Activated T-cell treated with anti-CD3 and anti-CD28 coated beads for 4 hours (primary cell): ENCODE measurements at places on chromosomes 1 and 21.

DNA sequence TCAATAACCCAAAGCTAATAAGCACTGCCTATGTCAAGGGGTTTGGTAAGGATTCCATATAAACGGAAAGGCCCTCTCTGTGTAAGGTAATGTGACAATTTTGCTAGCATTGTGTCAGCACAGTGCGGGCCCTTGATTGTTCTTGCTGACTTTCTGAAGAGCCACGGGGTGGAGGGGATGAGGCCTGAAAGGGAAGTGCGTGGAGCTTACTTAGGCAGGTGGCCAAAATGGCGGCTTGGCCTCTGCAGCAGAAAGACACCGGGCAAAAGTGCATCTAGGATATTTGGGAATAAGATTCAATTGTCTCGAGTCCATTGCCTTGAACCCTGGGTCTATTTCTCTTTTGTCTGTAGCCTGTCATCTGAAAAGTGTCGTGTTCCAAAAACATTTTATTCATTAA lies 114.3 kb downstream of the TGFB2 start:
- DNase-seq = no peak

DNA sequence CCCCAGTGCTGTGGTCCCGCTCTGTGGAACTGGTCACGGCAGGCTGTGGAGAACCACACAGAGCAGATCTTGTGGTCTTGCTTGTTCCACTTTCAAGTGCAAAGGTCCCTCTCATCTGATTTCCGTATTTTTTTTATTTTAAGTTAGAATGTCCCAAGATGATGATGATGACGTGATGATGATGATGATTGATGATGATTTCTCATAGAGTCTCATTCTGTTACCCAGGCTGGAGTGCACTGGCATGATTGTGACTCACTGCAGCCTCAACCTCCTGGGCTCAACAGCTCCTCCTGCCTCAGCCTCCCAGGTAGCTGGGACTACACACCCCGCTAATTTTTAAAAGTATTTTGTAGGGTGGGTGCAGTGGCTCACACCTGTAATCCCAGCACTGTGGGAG lies 12.2 kb downstream of the EVA1C start:
- no peak for DNase-seq

DNA sequence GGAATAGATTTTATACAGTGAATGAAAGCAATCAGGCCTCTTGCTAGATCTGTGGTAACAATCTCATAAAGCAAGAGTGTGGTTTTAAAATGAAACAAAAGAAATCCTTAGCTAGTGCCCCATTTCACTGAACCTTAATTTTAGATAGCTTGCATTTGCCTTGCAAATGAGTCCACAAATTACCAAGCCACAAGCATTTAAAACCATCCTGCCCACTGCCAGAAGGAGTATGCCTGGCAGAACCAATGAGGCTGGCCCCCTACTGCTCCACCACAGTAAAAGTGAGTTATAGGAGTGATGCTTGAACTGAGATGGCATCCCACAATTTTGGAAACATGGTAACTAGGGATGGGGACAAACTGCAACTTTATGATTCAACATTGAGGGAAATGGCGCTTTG lies 206.4 kb upstream of the LMO4 start:
- no peak for DNase-seq

DNA sequence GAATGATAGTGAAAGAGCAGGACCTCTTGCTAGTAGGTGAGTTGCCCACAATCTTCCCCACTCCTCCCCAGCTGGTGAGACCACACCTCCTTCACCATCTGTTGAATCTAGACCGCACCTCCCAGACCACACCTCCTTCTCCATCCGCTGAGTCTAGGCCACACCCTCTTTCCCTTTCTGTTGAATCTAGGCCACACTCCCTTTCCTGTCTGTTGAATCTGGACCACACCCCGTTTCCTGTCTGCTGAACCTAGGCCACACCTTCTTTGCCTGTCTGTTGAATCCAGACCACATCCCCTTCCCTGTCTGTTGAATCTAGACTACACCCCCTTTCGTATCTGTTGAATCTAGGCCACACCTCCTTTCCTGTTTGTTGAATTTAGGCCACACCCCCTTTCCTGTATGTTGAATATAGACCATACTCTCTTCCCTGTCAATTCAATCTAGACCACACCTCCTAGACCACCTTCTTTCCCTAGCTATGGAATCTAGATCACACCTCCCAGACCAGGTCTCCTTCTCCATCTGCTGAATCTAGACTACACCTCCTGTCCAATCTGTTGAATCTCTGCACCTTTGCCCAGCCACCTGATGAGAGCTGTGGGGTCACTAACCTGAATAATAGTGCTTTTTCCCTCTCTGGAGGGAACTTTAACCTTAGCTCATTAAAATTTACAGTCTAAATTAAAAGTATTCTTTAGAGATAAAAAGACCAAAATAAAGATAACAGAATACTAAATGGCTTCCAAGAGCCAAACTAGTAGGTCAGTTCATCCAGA lies 116.3 kb downstream of the DAB1 start:
- peak; percentile 5 for DNase-seq

DNA sequence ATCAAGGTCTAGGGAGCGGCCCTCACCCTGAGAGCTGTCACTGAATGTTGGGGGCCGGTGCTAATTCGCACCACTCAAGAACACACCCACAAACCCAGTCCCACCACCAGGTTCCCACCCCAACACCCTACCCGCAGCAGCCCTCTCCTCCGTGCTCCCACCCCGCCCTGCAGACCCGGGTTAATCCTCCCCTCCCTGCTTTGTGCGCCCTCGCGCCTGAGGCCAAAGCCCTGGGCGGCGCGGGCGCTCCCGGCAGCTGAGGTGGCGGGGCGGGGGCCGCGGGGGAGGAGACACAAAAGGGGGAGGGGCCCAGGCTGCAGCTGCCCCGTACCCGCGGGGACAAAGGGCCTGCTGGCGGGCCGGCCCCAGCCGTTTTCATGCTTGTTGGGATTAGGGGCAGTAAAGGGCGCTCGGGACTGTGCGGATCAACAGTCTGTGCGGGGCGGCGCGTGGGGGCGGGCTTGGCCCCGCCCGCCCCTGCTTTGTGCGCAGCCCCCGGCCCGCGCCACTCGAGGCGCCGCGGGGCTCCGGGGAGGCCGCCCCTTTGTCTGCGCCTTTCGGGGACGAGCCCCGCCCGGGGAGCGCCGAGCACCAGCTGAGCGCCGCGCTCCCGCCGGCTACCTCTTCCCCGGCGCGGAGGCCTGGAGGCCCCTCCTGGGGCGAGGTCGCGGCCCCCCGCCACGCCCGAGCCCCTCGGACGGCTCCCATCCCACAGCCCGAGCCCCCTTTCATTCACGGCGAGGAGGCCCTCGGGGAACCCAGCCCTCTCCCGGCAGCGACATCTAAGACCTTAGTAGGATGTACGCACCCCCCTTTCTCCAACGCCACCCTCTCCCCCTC lies 10.9 kb downstream of the C1orf216 start:
- no peak for DNase-seq

GRCh38 chr1:44839576-44839975 lies 3.5 kb downstream of the PTCH2 start:
- DNase-seq = no peak

GRCh38 chr1:116125758-116126157 lies 14.6 kb downstream of the MAB21L3 start:
- DNase-seq = no peak

GRCh38 chr1:198268784-198269645 lies 112.2 kb downstream of the NEK7 start:
- no peak for DNase-seq

DNA sequence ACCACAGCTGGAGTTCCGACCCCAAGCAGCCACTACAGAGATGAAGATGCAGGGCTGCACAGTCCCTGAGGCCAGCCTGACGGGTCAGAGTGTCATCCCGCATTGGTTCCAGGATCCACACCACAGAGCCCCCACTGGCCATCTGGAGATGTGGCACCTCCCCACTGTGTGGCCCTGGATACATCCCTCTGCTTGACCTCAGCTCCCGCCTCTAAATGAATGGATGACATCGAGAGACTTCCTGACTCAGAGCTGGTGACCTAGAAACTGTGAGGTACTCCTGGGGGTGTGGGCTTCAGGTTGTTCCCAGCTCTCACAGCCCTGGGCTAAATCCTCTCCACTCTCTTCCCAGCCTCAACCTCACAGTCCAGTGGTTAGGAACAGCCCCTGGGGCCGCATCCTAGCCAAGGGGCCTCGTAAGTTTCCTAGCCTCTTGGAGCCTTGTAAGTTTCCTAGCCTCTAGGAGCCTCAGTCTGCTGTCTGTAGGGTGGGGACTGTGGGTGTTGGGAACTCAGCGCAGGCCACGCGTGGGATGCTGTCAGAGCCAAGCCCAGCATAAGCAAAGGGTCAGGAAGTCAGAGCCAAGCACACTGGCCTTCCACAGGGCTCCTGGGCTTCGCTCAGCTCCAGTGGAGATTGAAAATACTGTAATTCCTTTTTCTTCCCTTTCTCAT lies 87.5 kb upstream of the RUNX3 start:
- DNase-seq = no peak

DNA sequence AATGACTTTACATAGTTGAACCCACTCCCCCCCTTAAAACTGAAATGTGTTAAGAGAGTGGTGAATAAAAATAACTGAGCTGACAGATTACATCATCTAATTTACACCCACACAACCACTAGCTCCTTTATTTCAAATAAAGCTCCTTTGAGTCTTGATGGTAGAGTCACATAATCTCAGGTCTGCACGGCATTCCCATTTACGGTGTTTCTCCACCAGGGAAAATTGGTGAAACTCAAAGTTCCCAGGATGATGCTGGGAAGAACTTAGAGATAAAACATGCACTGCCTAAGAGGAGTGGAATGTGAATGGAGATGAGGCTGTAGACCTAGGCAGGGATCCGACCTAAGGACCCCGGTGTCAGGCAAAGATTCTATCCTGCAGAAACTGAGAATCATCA lies 727.8 kb upstream of the ADAMTS5 start:
- DNase-seq = no peak

- DNase-seq = no peak
Observed at GRCh38 chr1:50702395-50702794, 257.7 kb downstream of the FAF1 start.

- DNase-seq = no peak
Observed at GRCh38 chr1:22983944-22984343, 11.3 kb upstream of the LACTBL1 start.

DNA sequence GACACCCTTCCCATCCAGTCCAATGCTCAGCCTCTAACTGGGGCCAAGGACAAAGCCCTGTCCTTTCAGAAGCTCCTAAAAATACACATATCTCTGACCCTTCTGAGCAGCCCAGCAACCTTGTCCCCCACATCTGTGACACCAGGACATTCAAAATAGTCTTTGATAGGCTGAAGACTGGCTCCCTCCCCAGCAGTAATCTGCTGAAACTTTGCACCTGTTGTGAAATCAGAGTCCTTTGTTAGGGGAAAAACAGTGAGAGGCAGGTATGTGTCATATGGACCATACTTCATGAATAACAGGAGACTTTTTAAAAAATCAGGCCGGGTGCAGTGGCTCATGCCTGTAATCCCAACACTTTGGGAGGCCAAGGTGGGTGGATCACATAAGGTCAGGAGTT lies 82.4 kb upstream of the VAMP3 start:
- no peak for DNase-seq

DNA sequence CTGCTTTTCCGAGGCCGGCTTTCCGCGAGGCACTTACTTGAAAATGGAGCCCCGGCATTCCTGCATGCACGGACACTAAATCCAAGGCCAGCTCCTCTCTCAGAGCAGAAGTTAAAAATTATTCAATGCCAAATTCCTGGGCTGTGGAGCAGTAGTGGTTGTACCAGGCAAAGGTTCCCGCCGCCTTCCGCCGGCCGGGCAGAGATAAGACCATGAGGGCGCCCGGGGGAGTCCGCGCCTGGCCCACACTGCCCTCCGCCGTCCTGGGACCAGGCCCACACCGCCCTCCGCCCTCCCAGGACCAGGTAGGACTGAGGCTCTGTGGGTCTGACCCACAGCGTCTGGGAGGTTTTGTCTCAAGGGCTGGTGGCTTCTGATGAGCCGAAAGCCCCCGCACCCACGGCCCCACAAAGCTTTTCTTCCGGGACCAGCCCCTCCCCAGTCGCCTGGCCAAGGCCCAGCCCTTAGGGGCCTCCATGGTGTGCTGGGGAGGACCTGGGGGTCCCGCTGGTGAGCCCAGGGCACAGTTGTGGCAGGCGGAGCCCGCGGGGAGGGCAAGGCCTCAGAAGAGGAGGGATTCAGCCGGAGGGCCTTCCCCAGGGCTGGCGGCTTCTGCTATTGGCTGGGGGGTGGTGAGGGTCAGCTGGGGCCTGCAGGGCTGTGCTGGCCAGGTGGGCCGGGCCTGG lies 12.7 kb upstream of the C1orf159 start:
- DNase-seq = no peak

DNA sequence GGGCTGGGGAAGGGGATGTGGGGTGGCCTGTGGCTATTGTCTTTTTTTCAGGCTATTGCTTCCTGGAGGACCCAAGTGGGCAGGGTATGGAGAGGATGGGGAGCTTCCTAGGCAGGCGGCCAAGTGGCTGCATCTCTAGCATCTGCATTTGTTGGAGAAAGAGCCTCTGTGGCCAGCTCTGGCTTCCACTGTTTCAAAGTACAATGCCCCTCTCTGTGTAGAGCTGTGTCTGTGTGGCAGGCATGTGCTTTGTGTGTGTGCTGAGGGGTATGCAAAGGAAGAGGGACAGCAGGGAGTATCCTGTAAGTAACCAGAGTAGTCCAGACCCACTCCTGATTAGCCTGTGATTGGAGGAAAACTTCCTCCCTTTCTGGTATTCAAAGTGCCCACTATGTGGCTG lies 40.6 kb downstream of the KCNA2 start:
- DNase-seq = no peak

DNA sequence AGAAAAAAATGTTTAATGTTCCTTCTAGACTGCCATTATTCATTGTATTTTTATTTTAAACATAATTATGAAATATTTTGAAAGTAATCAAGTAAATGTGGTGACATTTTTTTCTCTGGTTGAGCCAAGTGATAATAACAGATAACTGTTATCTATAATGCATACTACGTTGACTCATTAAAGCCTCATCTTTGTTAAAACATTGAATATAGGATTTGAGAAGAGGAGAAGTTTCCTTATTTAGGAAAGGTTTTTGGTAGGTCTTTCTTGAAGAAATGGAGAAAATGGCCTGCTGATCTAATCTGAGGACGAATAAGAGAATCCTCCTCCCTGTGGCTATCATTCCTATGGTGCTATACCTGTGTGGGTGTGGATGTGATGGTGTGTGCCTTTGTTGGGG lies 89.0 kb downstream of the NFIA start:
- DNase-seq = no peak

DNA sequence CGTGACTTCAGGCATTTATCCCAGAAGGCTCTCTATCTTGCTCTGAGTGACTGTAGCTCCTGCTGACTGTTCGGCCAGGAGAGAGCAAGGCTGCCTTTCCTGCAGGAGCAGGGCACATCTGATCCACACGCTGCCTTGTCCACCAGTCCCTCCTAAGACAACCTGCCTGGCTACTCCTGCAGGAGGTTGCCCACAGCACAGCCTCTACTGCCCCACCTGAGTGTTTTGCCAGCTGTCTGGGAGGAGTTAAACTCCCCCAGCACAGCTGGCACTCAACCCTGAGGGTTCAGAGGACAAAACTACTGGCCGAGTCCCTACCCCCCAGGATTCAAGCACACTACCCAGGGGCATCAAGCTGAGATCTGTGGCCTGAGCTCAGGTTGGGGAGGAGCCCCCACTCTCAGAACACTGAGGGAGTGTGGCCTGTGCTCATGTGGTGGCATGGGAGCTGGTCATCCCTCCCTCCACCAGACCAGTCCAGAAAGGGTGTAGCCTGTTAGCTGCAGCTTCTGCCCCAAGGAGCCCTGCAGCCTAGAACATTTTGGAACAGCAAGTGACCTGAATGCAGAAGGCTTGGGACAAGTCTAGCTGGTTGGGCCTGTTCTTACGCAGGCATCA lies 237.3 kb downstream of the SLC44A5 start:
- DNase-seq = no peak
